Ovary (tissue), 10 donors: ENCODE measurements at places on chromosomes 5 and 9.

GRCh38 chr5:54854883-54855581 is 130.4 kb downstream of the ESM1 start:
- H3K36me3 ChIP-seq: no peaks in the 10 kb centered on the region
- no peak overlapping the region for H3K4me3 ChIP-seq
- no peak for DNase-seq
- H3K27me3 ChIP-seq: no peaks in the 10 kb centered on the region
- no peaks in the 10 kb centered on the region for H3K4me1 ChIP-seq
- H3K27ac ChIP-seq: no peak overlapping the region

DNA sequence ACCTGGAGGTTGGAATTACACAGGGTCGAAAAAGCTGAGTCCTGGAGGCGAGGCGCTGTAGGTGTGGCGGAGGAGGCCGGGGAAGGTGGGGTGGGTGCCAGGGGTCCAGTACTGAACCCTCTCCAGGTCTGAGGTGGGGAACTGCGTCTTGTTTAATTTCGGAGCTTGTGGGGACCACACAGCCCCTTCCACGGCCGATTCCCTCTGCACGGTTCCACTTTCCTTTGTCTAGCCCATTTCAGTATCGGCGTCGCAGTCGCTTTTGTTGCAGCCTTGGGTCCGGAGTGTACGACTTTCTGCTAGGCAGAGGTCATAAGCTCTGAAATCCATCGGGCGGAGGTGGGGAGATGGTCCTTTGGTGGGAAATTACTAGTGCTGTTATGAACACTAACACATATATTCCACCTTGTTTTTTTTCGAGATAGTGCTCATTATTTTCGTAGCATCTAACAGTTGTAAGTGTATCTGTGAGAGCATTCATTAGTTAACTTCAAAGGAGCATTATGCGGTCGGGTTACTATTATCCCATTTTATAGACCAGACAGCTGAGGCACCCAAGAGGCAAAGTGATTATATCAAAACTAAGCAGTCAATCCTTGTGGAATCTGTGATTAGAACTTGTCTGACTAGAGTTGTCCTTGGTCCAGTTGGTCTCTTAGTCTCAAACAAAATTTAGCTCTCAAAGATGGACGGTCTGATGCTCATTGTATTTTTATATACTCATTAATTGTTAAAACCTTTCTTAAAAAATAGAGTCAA is 737 bp downstream of the RNF180 start:
- peak overlapping the region; percentile 71 for H3K27ac ChIP-seq
- H3K4me1 ChIP-seq: no peaks in the 10 kb centered on the region
- no peaks in the 10 kb centered on the region for H3K27me3 ChIP-seq
- DNase-seq: peak; percentile 43

DNA sequence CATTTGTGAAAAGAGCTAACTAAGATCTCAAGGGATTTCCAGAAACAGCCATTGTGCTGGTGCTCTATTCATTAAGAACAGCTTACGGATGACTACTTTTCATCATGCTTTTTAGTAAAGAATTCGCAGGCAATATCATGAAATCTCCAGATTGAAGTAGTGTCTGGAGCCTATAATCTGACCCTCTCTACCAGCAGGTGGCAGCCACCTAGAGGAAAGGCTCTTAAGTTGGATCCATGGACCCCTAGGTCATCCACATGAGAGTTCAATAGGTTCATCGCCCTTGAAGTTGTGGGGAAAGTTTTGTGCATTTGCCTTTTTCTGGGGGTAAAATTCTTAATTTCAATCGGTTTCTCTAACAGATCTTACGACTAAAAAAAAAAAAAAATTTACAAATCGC is 82.3 kb downstream of the SLC1A3 start:
- H3K27me3 ChIP-seq: no peaks in the 10 kb centered on the region
- H3K36me3 ChIP-seq: no peaks in the 10 kb centered on the region

DNA sequence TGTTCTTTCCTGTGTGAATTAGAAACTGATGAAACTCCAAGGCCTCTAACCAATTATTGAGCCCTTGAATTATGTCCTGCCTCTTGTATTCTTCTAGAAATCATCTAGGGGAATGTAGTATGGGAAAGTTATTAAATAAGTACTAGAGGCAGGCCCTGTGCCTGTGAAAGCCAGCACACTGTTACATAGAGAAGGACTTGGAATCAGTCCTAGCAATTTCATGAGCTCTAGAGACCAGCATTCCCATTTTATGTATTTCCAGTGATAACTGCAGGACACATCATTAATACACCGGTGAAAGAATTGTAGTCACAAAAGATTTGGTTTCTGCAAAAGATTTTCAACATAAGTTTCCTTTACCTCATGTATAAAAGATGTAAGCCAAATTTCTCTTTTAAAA is 168.5 kb upstream of the VLDLR start:
- no peaks in the 10 kb centered on the region for H3K4me1 ChIP-seq
- no peaks in the 10 kb centered on the region for H3K36me3 ChIP-seq
- no peak overlapping the region for H3K4me3 ChIP-seq
- H3K27me3 ChIP-seq: no peaks in the 10 kb centered on the region

DNA sequence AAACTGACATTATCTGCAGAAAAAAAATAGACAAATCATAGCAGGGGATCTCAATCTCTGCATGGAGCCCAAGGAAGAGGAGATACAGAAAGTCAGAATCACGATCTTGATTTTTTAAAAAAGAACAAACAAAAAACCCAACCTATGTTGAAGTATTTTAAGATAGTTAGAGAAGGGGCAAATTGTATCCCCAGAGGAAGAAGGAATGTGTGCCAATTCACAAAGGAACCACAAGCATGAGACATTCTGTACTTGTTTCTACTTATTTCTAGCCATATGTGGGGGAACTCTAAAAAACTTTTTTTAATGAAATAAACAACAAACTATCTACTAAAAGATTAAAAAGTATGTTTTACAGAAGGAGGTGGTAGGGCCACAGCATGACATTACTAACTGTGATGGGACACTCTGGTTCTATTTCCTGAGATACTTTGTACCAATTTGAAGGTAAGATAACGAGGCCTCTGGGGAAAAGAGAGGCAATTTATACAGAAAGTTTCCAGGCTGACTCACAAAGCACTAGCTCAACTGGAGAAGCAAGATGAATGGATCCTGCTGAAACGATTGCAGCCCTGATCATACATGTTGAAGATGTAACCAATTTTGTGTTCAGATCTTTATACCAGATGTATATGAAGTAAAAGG is 22.5 kb downstream of the RANBP3L start:
- H3K36me3 ChIP-seq: no peaks in the 10 kb centered on the region
- DNase-seq: no peak
- no peak overlapping the region for H3K4me3 ChIP-seq
- H3K27me3 ChIP-seq: no peaks in the 10 kb centered on the region
- H3K4me1 ChIP-seq: peaks cover 4% of the 10 kb centered on the region

DNA sequence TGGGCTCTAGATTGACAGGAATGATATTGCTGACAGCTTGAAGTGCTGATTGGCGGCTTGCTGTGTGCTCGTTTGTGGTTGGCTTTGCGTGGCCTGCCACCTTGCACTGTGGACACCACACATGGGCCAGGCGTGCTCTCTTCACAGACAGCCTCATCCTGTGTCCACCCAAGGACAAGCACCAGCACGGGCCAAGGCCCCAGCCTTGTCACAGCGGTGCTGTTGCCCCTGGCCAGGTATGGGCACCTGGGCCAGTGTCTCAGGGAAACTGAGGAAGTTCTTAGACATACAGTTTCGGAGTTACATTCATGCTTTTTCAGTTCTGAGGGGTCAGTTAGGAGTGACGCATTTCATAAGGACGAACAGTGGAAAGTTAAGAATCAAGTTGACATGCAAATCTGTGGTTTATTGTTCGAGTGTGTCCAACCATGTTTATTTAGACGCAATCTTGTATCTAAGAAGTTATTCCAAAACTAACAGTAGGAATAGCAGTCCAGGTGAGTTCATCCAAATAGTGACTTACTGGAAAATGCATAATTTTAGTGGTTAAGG is 125.9 kb downstream of the EHMT1 start:
- no peak overlapping the region for H3K27ac ChIP-seq
- no peak for DNase-seq
- H3K27me3 ChIP-seq: no peaks in the 10 kb centered on the region
- H3K4me1 ChIP-seq: peaks cover 6% of the 10 kb centered on the region
- H3K36me3 ChIP-seq: no peaks in the 10 kb centered on the region

DNA sequence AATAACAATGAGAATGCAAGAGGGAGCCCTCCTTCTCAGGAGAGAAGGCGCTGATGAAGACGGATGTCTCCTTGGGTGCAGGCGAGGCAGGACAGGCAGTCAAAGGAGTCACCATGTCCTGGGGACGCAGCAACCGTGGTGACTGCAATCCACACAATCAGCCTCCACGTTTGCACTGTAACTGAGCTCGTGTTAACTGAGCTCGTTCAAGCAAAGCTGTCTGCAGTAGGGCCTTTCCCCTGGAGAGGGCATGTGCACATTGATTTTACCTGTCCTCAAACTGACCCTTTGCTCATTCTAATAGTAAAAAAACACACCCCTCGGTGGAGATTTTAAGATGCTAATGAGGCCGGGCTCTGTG is 2.8 kb downstream of the SARDH start:
- no peak for DNase-seq
- no peak overlapping the region for H3K4me3 ChIP-seq
- no peak overlapping the region for H3K27ac ChIP-seq
- H3K36me3 ChIP-seq: no peaks in the 10 kb centered on the region

- H3K4me3 ChIP-seq: no peak overlapping the region
- no peak for DNase-seq
- H3K36me3 ChIP-seq: no peaks in the 10 kb centered on the region
- H3K4me1 ChIP-seq: peaks cover 11% of the 10 kb centered on the region
Measured at GRCh38 chr5:56075361-56075760, 80.6 kb upstream of the IL6ST start.

GRCh38 chr5:54616031-54616430 is 98.5 kb downstream of the SNX18 start:
- peak overlapping the region; percentile 10 for H3K27ac ChIP-seq
- H3K27me3 ChIP-seq: no peaks in the 10 kb centered on the region
- peaks cover 5% of the 10 kb centered on the region for H3K4me1 ChIP-seq
- DNase-seq: no peak
- no peaks in the 10 kb centered on the region for H3K36me3 ChIP-seq
- no peak overlapping the region for H3K4me3 ChIP-seq

GRCh38 chr5:116038817-116039216 is 6.5 kb downstream of the ARL14EPL start:
- DNase-seq: no peak
- H3K27me3 ChIP-seq: no peaks in the 10 kb centered on the region
- no peak overlapping the region for H3K4me3 ChIP-seq
- H3K4me1 ChIP-seq: no peaks in the 10 kb centered on the region

DNA sequence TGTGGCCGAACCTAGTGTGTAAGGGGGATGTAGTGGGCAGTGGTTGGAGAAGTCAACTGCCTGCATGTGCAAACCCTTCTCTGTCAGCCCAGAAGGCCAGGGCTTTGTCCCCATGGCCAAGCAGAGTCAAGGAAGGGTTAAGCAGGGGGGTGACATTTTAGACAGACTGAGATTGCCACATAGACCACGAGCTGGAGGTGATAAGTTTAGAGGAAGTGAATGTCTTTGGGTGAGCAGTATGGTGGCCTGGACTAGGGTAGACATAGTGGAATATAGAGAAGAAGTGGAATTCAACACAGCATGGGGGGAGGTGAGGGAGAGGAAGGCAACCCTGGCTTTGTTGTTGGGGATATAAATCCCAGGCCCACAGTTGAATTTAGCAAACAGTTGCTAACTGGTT is 38.7 kb upstream of the CDKN2AIPNL start:
- no peak for DNase-seq
- H3K4me3 ChIP-seq: no peak overlapping the region
- peaks cover 3% of the 10 kb centered on the region for H3K4me1 ChIP-seq
- no peaks in the 10 kb centered on the region for H3K27me3 ChIP-seq
- no peak overlapping the region for H3K27ac ChIP-seq
- H3K36me3 ChIP-seq: no peaks in the 10 kb centered on the region
